Activated CD4-positive, alpha-beta T cell treated with anti-CD3 and anti-CD28 coated beads, Interleukin-2, amount 10 ng/mL, durations not matched to agents 7 days and 5 days (primary cell): ENCODE measurements at places on chromosomes 11 and 22.

DNA sequence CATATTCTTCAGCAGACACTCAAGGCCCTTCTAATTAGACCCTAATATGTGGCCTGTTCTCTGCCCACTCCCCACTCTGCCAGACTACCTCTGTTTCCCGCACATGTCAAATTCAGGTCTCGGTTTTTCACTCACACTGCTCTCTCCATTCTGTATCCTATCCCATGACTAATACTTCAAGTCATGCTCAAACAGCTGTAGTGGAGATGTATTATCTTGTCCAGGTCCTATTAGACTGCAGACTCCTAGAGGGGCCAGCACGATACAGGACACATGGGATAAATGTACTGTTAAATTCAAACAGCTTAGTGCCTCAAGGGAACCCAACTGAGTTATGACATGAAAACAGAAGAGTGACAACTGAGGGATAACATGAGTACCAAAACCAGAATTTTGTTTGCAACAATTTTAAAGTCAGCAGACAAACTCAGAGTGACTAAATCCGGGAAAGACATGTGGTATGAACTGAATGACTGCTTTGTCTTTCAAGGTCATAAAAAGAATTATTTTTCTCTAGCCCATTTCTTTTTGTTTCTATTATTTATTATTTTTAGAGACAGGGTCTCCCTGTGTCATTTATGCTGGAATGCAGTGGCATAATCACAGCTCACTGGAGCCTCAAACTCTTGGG is 20.5 kb downstream of the ATP6V1E1 start:
- DNase-seq, result no peak

- DNase-seq, result no peak
Measured at GRCh38 chr11:95248666-95249467, 17.9 kb upstream of the SESN3 start.

DNA sequence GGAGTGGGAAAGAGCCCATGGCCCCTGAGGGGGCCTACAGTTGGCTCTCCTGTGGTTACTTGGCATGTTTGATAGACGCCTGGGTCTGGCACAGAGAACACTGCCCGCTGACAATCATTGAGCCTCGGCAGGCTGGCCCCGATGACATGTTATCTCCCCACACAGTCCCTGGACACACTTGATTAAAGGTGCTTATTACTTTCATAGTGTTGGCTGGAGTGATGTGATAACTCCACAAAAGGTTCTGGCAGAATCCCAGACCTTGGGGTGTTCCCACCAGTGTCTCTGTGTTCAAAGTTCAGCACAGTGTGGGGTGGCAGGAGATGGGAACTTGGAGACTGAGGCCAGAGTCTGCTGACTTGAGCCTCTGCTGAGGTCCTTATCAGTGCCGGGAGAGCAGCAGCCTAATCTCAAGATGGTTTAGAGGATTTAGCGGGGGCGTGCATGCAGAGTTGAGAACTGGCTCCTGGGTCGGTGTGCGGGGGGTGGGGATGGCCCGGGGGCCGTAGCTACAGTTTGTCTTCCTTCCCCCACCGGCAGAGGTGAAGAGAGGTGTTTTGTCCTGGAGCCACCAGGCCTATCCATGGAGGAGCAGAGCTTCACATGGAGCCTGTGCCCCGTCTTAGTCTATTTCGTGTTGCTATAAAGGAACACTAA is 22.5 kb downstream of the PARVB start:
- no peak for DNase-seq

DNA sequence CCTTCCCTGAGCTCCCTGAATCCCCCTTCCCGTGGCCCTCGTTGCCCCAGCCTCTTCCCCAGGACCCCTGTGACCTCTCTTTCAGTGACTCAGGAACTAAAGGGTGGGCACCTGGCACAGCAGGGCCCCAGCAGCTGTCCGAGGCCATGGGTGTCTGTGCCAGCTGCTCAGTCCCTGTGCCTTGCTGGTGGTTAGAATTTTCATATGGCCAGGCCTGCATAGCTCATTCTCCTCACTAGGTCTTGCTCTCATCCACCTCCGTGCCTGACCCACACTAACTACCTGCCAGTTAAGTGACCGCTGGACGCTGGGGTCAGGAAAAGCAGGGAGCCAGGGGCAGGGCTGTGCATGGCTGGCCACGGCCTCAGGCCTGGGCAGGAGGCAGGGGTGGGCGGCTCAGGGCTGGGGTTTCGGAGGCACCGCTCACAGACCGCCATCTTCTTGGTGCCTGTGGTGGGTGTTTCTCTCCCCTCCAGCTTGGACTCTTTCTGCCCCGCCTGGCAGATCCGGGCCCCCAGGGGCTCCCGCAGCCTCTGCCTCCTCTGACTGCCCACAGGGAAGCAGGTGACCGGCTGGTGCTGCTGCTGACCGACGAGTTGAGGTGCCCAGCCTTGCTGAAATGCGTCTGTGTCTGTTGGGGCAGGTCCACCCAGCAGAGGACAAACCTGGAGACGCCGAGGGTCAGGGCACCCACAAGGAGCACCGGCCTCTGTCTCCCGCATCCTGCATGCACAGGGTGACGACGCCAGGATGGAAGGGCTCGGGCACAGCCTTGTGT is 20.3 kb downstream of the MRGPRD start:
- no peak for DNase-seq

- no peak for DNase-seq
Measured at GRCh38 chr11:20050551-20051333, 109.5 kb downstream of the DBX1 start.

- DNase-seq, result no peak
Measured at GRCh38 chr22:49278340-49278739, 549.3 kb downstream of the BRD1 start.

DNA sequence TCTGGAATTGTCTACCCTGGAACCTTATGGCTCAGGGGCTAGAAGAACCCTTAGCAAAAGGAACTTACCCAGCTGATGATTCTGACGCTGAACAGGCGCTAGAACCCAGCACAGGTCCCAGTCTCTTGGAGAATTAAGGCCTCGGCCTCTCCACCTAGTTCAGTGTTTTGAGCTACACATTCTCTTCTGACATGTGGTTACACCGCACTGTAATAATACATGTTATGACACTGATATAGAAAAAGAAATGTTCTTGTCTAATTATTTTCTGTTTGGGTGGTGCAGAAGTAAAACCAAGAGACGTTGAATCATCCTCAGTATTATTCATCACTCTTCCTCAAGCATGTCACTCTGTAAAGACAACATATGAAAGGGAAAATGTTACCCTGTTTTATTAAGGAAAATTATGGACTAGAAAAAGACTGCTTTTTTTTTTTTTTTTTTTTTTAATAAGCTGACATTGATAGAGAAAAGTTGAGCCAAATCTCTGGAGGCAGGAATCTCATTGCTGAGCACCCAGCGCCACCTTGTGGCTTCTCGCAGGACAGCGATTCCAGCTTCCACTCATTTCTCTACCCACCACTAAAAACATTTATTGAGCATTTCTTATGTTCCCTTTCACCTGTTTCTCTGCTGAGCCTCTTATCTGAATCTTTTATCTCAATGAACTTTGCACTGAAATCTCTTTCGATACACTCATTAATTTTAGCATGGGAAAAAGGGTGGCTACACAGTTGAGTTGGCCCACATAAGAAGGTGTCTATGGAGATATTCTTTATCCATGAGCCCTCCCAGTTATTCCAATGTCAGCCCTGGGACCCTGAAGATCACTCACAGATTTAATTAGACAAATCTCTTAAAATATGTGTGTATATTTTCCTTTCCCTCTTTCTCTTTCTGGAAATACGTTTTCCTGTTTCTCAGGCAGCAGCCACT is 12.6 kb upstream of the APLNR start:
- peak; percentile 57 for DNase-seq

- DNase-seq, result no peak
Measured at GRCh38 chr11:110990311-110990710, 255.2 kb upstream of the POU2AF2 start.

- no peak for DNase-seq
Measured at GRCh38 chr11:134541355-134541754, 129.3 kb upstream of the B3GAT1 start.

DNA sequence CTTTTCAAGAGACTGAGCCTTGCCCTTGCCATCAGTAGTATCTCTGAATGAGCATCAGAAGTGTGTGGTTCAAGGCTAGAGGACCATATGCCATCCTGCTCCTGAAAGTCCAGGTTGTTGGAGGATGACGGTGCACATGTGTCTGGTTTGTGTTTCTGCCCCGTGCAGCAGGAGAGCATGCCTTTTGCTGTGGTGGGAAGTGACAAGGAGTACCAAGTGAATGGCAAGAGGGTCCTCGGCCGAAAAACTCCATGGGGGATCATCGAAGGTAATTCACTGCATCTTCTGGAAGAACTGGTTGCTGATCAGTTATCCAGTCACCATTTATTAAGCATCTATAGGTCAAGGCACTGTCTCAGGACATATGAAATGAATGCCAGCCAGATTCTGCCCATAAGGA is 6.1 kb upstream of the WBP2NL start:
- no peak for DNase-seq

DNA sequence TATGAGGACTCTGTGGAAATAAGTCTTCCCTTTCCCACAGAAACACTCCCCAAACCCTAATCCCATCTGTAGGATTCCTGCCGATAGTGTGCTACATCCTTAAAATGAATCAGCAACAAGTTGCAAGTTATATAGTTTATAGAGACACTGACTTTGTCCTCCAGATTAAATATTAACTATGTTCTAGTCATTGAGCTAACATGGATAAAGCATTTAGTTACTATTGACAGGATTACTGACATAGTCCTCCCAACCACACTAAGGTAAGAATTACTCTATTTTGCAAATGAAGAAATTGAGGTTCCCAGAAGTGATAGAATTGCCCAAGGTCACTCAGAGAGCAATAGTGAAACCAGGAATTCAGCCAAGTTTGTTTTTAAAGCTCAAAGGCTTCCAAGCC is 1.9 kb downstream of the OR52M1 start:
- no peak for DNase-seq

GRCh38 chr11:60265373-60266214 is 14.9 kb upstream of the MS4A4A start:
- DNase-seq, result peak; percentile 15

DNA sequence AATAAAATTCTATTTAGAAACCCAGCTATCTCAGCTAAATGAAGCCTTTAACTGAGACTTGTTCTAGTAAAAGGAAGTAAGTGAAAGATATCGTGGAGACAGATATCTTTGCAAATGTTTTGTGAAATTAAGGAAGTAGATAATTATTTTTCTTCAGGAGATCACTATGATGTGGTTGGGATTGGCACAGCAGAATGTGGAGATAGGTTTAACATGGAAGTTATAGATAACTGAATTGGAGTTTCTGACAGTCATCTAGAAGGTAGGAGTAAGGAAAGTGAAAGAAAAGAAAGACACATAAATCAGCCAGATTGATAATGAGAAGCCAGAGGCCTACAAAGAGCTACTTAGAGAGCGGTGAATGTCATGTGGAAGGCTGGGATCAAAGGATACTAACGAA is 4.7 kb upstream of the CASP5 start:
- DNase-seq, result no peak

DNA sequence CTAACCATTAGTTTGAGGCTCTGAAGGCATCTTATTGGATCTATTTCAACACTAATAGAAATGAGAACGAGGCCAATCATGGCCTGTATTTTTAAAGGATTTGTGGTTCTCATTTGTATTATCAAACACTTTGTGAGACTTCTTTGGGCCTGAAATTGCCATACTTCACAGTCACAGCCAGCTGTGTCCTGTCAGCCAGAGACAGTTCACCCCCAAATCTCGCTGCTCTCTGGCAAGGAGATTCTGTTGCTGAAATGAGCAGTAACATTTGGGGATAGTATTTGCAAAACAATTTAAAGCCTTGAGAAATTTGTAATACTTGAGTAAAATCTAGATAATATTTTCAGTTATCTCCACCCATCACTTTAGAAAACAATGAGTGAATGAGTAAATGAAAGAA is 26.9 kb upstream of the TENM4 start:
- no peak for DNase-seq

GRCh38 chr11:123745764-123746451 is 4.4 kb upstream of the ZNF202 start:
- DNase-seq, result no peak

- DNase-seq, result no peak
Measured at GRCh38 chr11:119424775-119425174, 1.8 kb upstream of the THY1 start.

DNA sequence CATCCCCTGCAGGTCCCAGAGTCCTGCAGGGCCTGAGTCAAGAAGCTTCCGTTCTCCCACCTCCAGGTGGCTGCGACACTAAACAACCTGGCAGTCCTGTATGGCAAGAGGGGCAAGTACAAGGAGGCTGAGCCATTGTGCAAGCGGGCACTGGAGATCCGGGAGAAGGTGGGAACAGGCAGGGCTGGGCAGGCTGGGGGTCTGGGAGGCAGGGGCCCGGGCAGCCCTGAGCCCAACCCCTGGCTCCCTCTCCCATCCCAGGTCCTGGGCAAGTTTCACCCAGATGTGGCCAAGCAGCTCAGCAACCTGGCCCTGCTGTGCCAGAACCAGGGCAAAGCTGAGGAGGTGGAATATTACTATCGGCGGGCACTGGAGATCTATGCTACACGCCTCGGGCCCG is 4.7 kb upstream of the RAB1B start:
- DNase-seq, result no peak

- DNase-seq, result peak; percentile 57
Measured at GRCh38 chr11:126989942-126990715, 10.4 kb downstream of the KIRREL3 start.

GRCh38 chr22:19387575-19387974 is 44.0 kb downstream of the HIRA start:
- DNase-seq, result no peak

DNA sequence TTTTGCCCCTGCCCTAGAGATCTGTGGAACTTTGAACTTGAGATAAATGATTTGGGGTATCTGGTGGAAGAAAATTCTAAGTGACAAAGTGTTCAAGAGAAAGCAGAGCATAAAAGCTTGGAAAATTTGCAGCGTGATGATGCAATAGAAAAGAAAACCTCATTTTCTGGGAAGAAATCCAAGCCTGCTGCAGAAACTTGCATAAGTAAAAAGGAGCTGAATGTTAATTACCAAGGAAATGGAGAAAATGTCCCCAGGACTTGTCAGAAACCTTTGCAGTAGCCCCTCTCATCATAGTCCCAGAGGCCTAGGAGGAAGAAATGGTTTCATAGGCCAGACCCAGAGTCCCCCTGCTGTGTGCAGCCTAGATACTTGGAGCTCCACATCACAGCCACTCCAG is 686.9 kb downstream of the FAM181B start:
- no peak for DNase-seq

- no peak for DNase-seq
Measured at GRCh38 chr11:12204506-12204905, 94.1 kb downstream of the MICAL2 start.

DNA sequence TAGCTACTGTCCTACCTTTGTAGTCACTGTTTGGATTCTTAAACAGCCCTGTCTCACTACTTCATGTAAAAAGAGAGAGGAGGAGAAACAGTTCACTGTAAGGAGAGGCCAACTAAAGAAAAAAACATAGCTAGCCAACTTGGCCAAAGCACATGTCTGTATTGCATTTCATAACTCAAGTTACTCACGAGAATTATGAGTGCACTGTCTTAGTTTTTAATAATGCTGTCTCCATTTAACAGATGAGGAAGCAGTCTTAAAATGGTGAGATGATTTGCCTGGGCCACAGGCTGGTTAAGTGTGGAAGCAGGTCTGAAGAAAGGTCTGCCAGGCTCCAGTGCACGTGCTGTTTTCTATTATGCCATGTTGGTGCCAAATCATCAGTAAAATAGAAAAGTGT is 104.5 kb downstream of the UVRAG start:
- DNase-seq, result no peak
